Renal cortex interstitium (tissue), 15 donors: ENCODE measurements at places on chromosomes 7 and 10.

DNA sequence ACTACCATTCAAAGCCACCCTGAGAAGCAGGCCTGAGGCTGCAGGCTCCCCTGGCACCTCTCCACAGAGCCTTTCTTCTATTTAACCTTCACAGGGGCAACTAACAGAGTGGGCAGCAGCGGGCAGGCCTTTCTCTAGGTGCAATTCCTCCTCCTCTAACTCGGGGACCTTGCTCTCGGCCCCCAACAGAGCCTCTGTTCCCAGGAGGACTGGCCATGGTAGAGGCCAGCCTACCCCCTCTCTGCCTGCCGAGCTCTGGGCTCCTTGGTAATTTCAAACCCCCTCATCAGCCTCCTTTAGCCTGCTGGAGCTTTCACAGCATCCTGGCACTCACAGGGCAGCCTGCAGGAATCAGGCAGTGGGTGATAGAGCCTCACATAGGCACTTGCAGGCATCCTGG is 920.8 kb upstream of the ZNF722 start:
- no peak for DNase-seq

- DNase-seq = no peak
Measured at GRCh38 chr7:20283385-20283784, 47.3 kb upstream of the ITGB8 start.

- no peak for DNase-seq
Measured at GRCh38 chr7:27835376-27835775, 95.4 kb downstream of the TAX1BP1 start.

- no peak for DNase-seq
Measured at GRCh38 chr10:5545011-5545410, 20.2 kb downstream of the CALML3 start.

GRCh38 chr10:36349445-36350078 is 707.5 kb upstream of the FZD8 start:
- no peak for DNase-seq

- no peak for DNase-seq
Measured at GRCh38 chr7:39199006-39199405, 221.3 kb downstream of the POU6F2 start.

DNA sequence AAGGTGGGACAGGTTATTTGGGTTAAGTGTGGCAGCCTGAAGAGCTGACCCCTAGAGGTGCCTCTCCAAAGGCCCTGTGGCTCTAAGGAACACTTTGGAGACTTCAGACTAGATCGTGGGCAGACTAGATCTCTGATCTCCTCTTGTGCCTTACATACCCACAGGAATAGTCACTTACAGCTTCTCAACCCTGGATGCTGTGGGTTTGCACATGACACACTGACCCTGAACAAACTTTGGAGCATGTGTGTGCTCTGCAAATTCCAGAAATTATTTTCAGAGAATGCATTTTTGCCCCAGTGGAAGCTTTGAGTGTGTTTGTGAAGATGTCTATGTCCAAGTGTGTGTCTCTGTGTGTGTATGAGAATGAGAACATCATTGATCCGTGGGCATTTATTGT is 119.6 kb downstream of the EMX2 start:
- no peak for DNase-seq

GRCh38 chr10:13195016-13195415 is 33.7 kb downstream of the MCM10 start:
- DNase-seq = no peak

DNA sequence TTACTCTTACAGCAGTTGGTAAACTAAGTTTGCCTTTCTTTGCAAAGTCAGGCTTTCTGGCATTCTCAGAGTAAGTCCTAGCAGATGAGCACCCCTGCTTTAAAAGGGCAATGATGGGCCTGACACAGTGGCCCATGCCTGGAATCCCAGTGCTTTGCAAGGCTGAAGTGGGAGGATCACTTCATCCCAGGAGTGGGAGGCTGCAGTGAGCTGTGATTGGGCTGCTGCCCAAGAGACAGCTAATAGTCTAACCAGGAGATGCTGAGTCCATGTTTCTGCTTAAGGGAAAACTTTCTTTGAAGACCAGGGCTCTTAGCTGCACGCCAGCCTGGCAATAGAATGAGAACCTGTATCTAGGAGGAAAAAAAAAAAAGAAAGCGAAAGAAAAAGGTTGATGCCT is 100.2 kb upstream of the MPP7 start:
- DNase-seq = no peak

DNA sequence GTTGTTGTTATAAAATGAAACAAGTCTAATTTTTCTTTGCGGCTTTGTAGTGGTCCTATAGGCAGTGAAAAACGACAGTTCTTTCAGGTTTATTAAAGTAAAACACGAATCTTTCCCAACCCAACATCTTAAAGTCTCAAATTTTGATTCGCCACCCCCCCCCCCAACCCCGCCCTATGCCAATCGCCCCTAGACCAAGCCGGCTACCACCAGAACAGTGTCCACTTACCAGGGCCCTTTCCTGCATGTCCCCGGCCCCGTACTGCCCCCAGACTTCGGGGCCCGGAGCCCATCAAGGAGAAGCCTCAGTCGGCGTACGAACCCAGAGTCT is 335 bp upstream of the CHCHD1 start:
- DNase-seq = no peak

- no peak for DNase-seq
Measured at GRCh38 chr10:50260791-50261281, 9.5 kb upstream of the ASAH2 start.

DNA sequence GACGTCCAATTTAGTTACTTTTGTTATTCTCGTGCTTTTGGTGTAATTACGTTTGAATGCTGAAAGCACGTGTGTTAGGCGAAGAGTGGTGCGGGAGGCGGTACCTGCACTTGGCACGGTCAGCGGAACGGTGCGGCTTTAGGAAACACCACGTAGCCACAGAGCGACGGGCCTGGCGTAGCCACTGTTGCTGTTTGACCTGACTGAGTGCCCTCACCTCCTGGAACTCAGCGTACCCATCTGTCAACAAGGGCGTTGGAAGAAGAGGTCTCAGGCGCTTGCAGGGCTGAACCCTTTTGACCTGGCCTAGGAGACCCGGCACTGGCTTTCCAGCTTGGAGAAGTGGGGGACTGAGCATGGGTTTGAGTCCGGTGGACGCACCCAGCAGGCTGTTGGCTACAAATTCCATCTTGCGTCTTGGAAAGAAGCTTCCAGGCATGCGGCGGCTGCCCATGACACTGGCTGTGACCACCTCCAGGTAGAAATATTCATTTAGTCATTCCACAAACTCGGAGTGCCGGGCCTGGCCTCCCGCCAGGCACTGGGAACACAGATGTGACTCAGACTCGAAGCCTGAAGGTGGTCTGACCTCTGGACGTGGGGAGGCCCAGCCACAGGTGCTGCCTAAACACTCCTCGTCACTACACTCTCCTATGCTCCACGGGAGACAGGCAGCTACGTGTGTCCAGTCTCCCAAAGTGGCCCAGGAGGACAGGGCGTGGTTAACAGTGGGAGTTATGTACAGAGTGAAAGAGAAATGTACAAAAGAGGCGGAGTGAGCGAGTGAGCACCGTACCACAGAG is 22.2 kb downstream of the FAM20C start:
- DNase-seq = no peak

GRCh38 chr10:14678637-14679036 is 96.1 kb downstream of the FAM107B start:
- no peak for DNase-seq

GRCh38 chr7:48176356-48176893 is 5.2 kb downstream of the ABCA13 start:
- DNase-seq = no peak

- DNase-seq = no peak
Measured at GRCh38 chr7:110309941-110310340, 781.0 kb upstream of the LRRN3 start.

- DNase-seq = no peak
Measured at GRCh38 chr10:34058845-34059614, 724.6 kb upstream of the NRP1 start.
